ENCODE measurements at places on chromosomes 1 and 21. TPM values are rescaled to one million over a fixed set of nuclear protein-coding genes. Genes with fewer than 3 reads are reported as not detected.

Gene IFI44
- 72.5 TPM for total RNA-seq

Gene TMPRSS15
- total RNA-seq = not detected

Gene DHDDS
- total RNA-seq = 38.8 TPM

Gene OR10Z1
- total RNA-seq = not detected

Gene DDI2
- total RNA-seq = 27.5 TPM

Gene GNG4
- total RNA-seq = not detected

Gene MAP3K21
- 1.4 TPM for total RNA-seq

Gene OR2L8
- total RNA-seq = 0.62 TPM

- peaks cover 9% of the 10 kb centered on the region for H3K27me3 ChIP-seq
- peak overlapping the region; percentile 45 for H3K4me3 ChIP-seq
- H3K4me1 ChIP-seq = peaks cover 2% of the 10 kb centered on the region
- DNase-seq = no peak
- H3K36me3 ChIP-seq = no peaks in the 10 kb centered on the region
- peak overlapping the region; percentile 87 for H3K27ac ChIP-seq
Observed at GRCh38 chr1:229753764-229754551, 127.9 kb downstream of the URB2 start.

DNA sequence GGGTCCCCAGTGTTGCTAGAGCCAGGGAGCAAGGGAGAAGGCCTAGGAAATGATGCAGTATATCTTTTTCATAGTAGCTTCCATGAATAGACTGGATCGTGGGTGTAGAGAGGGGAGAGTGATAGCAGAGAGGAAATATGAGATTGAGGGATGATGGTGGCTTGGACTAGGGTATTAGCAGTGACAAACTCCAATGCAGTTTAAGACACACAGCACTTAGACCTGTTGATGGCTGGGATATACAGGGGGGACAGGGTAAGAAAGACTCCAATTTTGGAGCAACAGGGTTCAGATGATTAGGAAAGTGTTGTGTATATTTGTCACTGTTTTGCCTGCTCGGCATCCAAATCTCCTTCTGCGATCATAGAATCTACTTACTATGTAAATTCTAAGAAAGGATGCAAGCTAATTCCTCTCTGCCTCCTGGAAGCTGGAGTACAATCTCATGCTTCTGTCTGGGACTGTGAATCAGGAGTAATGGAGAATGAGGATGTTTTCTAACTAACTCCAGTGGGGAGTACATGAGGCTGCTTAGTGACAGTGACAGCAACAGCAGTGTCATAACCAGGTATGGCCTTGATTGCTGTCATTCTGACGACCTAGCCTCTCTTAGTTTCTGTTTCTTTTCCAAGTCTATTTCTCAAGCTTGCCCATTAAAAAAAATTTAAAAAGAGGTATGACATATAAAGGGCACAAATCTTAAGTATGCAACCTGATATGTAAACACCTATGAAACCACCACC lies 47.5 kb downstream of the SYDE2 start:
- no peaks in the 10 kb centered on the region for H3K27me3 ChIP-seq
- H3K4me1 ChIP-seq = peaks cover 3% of the 10 kb centered on the region
- H3K27ac ChIP-seq = peak overlapping the region; percentile 60
- H3K36me3 ChIP-seq = no peaks in the 10 kb centered on the region
- DNase-seq = no peak

DNA sequence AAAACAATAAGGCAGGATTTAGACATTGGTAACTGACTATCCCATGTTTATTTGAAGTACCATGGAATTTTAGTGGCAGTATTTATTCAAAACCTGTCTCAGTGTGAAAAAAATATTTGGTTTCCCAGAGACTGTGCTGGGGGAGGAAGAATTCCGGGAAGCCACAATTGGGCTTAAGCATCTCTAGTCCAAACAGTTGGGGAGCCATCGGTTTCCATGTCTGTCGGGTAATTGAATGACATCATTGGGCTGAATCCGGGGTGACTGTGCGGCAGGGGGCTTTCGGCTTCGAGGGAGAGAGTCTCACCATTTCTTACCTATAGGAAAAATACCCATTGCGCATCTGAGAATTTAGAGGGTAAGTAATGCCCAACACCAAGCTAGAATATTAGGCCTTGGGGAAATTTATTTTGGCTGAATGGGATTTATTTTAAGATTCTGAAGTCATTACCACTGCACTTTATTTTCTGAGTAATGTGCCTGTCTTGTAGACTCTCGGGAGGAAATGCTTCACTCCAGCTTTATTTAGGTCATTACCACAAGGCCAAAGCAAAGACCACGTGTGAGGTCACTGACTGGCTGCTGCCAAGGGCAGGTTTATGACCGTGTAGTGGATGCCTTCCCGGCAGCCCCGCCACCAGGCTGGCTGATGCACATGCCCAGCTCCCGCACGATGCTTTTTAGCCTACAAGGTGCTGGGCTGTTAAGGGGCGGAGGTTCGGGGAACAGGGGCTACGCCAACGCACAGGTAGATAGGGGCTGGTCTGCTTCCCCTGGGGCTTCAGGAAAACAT lies 23.1 kb upstream of the UMODL1 start:
- no peak overlapping the region for H3K4me3 ChIP-seq
- peak overlapping the region; percentile 47 for H3K27ac ChIP-seq
- H3K4me1 ChIP-seq = peaks cover 7% of the 10 kb centered on the region
- H3K27me3 ChIP-seq = no peaks in the 10 kb centered on the region
- no peaks in the 10 kb centered on the region for H3K36me3 ChIP-seq
- DNase-seq = no peak

DNA sequence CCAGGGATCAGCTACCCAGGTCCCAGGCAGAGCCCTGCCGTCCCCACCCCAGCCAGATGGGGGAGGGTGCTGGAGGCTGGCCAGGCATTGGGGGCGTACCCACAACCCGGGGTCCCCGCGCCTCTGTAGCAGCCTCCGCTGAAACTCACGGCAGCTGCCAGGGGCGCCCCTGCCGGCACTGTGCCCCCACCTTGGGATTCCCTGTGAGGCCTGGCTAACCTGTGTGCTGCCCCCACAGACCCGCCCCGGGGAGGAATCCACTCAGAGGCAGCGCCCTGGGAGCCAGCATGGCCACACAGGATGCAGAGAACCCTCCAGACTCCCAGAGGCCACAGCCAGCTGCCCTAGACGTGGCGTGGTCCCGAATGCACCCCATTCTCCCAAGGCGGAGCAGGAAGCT lies 3.8 kb downstream of the DVL1 start:
- peaks cover 6% of the 10 kb centered on the region for H3K4me1 ChIP-seq
- no peaks in the 10 kb centered on the region for H3K27me3 ChIP-seq
- no peaks in the 10 kb centered on the region for H3K36me3 ChIP-seq
- H3K4me3 ChIP-seq = no peak overlapping the region
- H3K27ac ChIP-seq = no peak overlapping the region

- H3K36me3 ChIP-seq = no peaks in the 10 kb centered on the region
- no peak overlapping the region for H3K4me3 ChIP-seq
- H3K27me3 ChIP-seq = peaks cover 27% of the 10 kb centered on the region
Observed at GRCh38 chr1:170732252-170732588, 68.3 kb downstream of the PRRX1 start.

DNA sequence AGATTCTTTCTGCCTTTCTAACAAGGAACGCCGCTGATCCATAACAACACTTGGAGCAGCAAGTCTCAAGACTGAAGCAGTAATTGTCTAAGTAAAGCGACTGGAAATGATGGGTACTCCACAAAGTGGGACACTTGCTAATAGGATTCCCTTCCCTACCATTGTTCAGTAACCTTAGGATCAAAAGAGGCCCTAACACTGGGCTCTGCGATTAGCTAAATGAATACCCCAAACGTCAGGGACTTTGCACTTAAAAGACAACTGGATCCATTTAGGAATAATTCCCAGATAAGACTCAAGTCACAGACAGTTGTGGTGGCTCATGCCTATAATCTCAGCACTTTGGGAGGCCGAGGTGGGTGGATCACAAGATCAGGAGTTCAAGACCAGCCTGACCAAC lies 221.9 kb upstream of the FGGY start:
- H3K27ac ChIP-seq = no peak overlapping the region
- H3K36me3 ChIP-seq = no peaks in the 10 kb centered on the region
- no peak for DNase-seq
- no peak overlapping the region for H3K4me3 ChIP-seq

DNA sequence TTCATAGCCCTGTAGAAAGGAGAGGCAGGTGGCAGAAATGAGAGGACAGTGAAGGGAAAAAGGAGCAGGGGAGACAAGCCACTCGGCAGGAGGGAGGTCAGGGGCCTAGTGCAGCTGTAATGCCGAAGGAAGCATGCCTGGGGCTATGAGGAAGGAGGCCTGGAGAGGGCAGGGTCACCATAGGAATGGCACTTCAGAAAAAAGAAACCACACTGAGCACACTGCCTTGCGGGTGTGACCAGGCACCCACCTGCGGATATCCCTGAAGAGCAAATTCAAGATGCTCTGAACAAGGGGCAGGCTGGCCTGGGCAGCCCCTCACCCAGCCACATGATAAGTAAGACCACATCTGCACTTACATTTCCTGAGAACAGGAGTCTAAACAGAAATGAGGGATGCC lies 104.7 kb downstream of the JAK1 start:
- no peak for DNase-seq
- no peaks in the 10 kb centered on the region for H3K27me3 ChIP-seq
- H3K4me1 ChIP-seq = peaks cover 33% of the 10 kb centered on the region
- peak overlapping the region; percentile 92 for H3K27ac ChIP-seq

DNA sequence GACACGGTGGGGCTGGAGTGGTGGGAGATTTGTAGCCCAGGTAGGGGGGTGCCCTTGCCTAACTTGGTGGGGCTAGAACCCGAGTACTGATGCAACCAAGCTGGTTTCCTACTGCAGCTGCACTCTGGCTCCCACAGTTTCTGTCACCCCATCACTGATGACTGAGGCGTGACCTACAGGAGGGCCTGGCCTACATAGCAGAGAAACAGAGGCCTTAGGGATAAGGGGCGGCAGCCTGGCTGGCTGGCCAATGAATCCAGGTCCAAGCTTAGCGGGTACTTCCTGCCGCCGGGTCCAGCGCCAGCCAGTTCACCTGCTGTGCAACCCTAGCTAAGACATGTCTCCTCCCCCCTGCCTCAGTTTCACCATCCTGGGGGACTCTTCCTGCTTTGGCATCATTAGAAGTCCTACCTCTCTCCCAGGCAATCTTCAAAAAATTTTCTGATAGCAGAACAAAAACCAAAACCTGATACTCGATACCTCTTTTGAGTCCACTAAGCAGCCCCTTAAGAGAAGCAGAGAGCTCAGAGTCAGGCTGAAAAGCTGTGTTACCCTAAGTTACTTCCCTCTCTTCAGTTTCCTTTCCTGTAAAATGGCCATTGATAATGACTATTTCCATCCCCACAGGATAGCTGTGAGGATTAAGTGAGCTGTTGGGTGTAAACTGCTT lies 27.3 kb upstream of the RNF19B start:
- H3K4me1 ChIP-seq = peaks cover 27% of the 10 kb centered on the region
- no peak for DNase-seq
- peak overlapping the region; percentile 69 for H3K4me3 ChIP-seq
- peak overlapping the region; percentile 95 for H3K27ac ChIP-seq
- no peaks in the 10 kb centered on the region for H3K27me3 ChIP-seq

GRCh38 chr1:186218654-186219352 lies 156.2 kb downstream of the TPR start:
- H3K36me3 ChIP-seq = no peaks in the 10 kb centered on the region
- peaks cover 3% of the 10 kb centered on the region for H3K4me1 ChIP-seq
- DNase-seq = no peak
- no peak overlapping the region for H3K4me3 ChIP-seq
- H3K27me3 ChIP-seq = peaks cover 4% of the 10 kb centered on the region

DNA sequence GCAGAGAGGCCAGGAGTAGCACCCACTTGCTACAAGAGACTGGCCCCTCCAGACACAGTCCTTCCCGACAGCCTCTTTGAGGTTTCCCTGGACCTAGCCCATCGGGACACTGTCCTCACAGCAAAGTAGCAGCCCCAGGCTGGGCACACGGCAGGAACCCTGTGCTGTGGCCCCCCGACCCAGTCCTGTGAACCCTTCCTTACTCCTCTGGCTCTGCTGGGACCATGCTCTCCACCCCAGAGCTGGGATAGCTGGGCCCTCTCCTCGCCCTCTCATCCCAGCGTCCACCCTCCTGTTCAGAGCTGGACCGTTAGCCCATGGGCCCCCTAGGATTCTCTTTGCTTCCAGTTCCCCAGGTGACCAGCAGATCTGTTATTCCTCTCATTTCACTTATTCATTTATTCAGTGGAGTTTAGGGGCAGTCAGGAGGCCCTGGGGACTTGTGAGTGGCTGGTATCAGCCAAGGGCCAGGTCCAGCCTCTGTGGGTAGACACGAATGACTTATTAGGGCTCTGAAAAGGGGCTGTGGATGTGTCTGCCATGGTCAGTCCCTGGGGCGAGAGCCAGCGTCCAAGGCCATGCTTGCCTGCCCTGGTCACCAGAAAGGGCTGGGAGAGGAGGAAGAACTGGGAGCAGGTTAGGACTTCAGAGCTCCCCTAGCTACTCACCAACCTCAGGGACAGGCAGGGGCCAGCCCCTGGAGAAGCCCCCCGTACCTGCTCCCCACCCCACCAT lies 117.6 kb upstream of the RUNX3 start:
- H3K27me3 ChIP-seq = peaks cover 26% of the 10 kb centered on the region
- H3K36me3 ChIP-seq = peaks cover 3% of the 10 kb centered on the region
- H3K4me3 ChIP-seq = no peak overlapping the region
- H3K27ac ChIP-seq = no peak overlapping the region
- H3K4me1 ChIP-seq = peaks cover 2% of the 10 kb centered on the region

DNA sequence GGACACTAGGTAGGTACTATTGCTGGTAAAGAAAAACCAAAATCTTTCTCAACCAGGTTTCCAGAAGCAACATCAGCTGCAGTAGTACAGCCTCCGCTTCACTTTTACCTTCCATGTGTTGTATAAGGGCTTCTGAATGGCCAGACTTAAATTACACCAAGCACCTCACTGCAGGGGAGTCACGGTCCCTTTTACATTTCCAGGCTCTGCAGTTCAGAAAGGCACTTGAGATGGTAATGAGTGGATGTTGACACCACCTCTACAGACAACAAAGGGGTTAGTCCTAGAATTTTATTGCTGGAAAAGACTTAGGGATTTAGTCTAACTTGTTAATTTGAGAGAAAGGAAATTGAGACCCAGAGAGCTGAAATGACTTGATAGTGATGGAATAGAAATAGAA lies 12.0 kb upstream of the DUSP12 start:
- no peak overlapping the region for H3K27ac ChIP-seq
- peaks cover 16% of the 10 kb centered on the region for H3K4me1 ChIP-seq
- no peak overlapping the region for H3K4me3 ChIP-seq

GRCh38 chr1:206891412-206891811 lies 5.8 kb upstream of the IL24 start:
- peaks cover 35% of the 10 kb centered on the region for H3K27me3 ChIP-seq
- H3K27ac ChIP-seq = peak overlapping the region; percentile 76
- no peak for DNase-seq
- H3K4me1 ChIP-seq = peaks cover 19% of the 10 kb centered on the region
- H3K4me3 ChIP-seq = no peak overlapping the region

Measured in T-helper 17 cell (primary cell).